BE2C (cell line): ENCODE measurements at places on chromosomes 5 and 9.
A peak's percentile ranks its signal among the peaks of the same experiment; 100 is the strongest.

GRCh38 chr9:124218987-124219461 lies 38.7 kb upstream of the NEK6 start:
- no peak for DNase-seq

DNA sequence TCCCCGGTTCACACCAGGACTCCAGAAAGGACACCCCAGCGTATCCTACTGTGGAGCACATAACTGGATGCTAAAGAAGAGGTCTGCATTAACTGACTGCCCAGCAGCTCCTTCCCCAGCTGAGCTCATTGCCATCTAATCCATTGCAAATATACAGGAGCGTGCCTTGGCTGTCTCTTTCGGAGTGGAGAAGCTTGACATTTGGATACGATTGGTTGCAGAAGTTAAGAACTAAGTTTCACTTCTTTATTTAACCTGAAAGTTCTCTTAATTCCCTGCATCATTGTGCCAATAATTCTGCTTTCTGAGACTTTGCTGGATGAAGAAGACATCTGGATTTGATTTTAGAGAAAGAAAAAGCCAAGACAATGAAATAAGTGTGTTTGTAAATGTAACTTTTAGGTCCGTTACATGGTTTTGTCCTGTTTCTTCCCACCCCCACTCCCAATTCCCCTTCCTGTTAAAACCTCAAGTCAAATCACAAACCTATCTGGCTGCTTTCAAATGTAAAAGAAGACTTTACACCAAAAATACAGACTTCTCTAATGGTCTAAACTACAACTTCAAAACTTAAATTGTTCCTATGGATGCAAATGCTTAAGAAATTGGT lies 33.9 kb downstream of the TAS2R1 start:
- no peak for DNase-seq

- no peak for DNase-seq
Observed at GRCh38 chr9:4182831-4183230, 117.0 kb downstream of the GLIS3 start.

- no peak for DNase-seq
Observed at GRCh38 chr5:121408778-121409177, 442.9 kb upstream of the FTMT start.

GRCh38 chr5:82704381-82704780 lies 372.8 kb downstream of the TMEM167A start:
- no peak for DNase-seq

DNA sequence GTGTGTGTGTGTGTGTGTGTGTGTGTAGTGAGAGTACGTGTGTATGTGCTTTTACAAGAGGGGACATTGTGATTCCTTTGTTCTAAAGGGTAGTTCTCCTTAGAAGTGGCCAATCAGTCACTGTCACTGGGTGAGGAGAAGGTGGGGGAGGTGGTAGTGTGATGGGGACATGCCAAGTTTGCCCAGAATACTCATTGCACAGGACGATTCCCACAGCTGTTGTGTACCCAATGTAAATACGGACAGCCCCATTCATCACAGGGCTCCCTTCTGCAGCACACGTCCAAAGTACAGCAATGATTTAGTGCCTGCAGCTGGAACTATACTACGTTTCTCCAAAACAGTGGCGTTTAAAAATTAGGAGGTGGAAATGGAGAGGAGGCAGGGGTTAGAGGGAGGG lies 287.8 kb downstream of the TLR4 start:
- DNase-seq: no peak

DNA sequence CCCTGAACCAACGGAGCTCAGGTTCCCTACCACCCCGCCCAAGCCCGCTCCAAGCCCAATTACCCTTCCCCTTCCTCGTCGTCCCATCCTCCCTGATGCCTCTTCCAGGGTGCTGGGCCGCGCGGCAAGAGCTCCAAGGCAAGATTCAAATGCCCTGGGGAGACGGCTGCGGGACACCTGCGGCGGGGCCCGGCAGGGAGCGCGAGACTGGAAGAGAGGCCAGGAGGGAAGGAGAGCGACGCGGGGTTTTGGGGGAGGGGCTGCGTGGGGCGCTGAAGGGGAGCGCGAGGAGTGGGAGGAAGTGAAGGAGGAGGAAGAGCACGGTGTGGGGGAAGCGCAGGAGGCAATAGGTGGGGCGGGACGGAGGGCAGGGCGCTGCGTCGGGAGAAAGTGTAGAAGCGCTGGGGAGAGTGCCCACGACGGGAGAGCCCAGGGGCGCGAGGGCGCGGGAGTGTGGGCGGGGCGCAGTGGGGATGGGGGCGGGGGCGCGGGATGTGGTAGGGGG lies 975 bp upstream of the NXNL2 start:
- no peak for DNase-seq

- DNase-seq: peak; percentile 42
Observed at GRCh38 chr5:136192526-136193321, at the start of gene SMIM32. Gene SMIM32 (minus strand): TSS chr5:136193162. CDS start chr5:136192524, 638 bp downstream.

- DNase-seq: no peak
Observed at GRCh38 chr5:86786955-86787354, 169.2 kb downstream of the COX7C start.

GRCh38 chr9:125663127-125663526 lies 43.9 kb downstream of the MAPKAP1 start:
- no peak for DNase-seq
